Stimulated activated CD8-positive, alpha-beta memory T cell treated with anti-CD3 and anti-CD28 coated beads, Interleukin-4, amount 100 ng/mL, for 4 hours (primary cell): ENCODE measurements at places on chromosomes 3 and 15.

DNA sequence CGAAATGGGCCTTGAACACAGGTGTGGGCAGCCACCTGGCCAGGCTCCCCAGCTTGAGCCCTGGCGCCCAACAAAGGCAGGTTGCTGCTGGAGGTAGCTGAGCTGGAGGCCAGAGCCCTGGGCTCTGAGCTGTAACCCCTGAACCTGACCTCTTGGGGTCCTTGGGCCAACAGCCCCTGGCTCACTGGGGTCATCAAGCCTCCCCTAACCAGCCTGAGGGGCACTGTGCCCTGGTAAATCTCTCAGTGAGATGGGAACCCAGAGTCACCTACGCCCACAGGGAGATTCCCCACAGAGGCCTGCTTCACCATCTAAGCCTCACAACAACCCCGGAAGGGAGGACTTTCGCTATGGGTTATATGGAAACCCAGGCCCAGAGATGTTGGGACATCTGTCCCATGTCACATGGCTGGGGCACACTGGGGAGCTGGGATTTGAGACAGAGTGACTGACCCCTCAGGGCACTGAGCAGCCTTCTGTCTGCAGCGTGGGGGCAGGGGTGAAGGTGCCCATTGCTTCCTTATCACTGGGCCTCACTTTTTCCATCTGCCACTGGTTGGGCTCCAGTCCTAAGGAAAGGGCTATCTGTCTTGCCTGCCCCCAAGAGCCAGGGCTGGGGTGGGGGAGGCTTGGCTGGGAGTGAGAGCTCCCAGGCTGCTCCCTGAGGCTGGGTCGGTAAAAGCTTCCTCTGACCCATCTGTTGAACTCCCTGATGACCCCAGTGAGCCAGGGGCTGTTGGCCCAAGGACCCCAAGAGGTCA is 59.1 kb downstream of the IQSEC1 start:
- DNase-seq: no peak

GRCh38 chr3:147705651-147706051 is 296.5 kb downstream of the ZIC1 start:
- no peak for DNase-seq

DNA sequence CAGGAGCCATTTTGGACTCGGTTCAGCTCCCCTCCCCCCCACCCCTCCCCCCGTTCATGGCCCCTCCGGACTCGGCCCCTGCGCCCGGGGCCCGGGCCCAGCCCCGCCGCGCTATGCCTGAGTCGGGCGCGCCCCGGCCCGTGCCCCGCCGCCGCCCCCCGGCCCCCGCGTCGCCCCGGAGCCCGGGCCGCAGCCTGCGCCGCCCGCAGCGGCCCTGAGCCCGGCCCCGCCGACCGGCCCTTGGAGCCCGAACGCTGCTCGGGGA is 155 bp downstream of the ACVR2B start:
- DNase-seq: no peak

DNA sequence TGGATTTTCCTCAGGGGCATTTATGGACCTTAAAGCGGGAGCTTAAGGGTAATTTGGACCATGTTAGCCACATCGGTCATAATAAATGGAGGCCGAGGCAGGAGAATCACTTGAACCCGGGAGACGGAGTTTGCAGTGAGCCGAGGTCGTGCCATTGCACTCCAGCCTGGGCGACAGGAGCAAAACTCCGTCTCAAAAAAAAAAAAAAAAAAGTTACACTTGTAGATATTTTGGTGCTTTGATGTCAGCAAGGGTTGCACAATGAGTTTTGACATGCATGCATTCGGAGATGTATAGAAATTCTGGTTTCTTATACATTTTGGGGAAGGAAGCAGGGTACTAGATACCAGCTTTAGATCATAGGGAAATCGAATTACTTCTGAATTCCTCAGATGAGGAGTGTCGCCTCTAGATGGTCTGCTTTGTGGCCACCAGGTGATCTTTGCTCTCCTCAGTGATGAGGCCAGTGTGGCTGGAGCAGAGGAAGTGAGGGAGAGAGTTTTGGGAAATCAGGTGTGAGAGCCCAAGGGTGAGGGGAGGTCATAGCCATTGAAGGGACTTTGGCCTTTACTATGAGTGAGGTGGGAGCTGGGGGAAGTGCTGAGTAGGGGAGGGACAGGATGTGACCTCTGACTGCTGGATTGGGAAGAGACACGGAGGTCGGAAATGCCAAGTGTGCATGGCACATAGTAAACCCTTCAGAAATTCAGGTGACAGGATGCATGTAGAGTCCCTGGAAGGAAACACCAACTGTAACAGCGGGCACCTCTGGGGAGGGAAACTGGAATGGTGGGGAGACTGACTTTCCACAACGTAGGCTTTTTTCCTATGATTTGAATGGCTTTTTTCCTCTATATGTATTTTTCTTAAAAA is 8.4 kb upstream of the RBSN start:
- DNase-seq: no peak

DNA sequence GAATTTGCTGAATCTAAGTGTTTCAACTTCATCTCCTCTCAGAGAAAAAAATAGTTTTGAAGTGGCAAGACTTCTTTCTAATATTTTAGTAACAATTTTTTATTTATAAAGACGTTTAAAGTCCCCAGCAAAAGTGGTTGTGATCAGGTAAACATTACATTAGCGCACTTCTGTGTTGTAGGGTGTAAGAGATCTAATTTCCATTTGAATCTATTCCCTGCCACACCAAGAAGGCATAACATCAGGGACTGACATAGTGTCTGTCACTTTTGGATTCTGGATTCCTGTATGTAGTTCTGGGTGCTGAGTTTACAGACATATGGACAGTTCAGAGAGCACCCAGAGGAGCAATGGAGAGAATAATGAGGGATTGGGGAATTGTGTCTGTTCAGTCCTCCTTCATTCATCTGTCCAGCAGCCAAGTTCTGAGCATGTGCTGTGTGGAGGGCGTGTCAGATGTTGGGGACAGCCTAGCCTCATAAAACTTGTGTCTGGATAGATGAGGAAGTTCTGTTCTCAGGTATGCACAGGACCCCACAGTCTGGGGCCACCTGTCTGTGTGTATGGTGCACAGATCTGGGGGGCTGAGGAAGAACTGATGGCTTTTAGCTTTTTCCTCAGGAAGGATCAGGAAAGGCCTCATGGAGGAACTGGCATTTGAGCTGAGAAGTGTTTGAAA is 65.6 kb downstream of the MAP2K5 start:
- no peak for DNase-seq

GRCh38 chr15:70528816-70529215 is 234.5 kb downstream of the UACA start:
- no peak for DNase-seq

GRCh38 chr3:37576996-37577395 is 284.7 kb upstream of the CTDSPL start:
- no peak for DNase-seq

DNA sequence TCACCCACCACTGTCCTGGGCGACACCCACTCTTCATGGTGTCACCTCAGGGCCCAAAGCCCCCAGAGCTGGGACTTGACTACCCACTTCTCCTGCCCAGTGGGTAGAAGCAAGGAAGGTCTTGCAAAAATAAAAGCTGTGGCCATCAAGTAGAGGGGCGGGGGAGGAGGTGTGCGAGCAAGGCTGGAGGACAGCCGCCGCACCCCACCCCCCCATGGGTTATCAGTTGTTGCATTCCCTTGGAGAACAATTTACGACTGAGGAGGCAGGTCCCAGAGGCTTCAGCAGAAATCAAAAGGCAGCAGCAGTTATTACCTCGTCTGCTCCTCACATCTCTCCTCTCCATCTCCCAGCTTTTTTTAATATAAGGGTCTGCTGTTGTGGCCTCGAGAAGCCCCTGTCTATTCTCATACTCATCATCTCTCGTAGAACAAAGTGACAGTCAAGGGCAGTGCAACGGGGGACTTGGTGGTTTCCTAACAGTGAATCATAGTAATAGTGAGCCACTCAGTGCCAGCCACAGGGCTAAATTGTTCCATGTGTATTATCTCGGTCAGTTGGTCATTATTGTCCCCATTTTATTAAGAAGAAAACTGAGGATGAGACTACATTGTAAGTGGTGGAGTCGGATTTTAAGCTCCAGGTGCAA is 116.4 kb downstream of the PDCD6IP start:
- DNase-seq: no peak

- no peak for DNase-seq
Measured at GRCh38 chr3:151283907-151284461, 5.6 kb upstream of the P2RY14 start.

DNA sequence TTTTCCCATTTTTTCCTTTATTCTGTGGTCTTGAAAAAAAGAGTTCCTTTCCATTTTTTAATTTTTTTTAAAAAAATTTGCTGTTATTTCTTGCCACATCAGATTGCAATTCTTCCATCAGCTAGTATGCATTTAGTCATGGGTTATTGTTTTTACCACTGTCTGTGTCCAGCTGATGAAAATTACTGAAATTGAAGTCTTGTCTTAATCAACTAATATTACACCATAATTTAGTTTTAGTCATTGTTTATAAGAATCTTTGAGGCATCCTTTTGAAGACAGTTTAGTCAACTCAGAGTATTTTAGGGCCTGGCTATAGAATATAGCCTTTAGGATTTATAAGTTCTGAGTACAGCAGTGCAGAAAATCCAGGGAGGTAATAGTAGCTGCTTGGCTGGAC is 172.1 kb downstream of the LRTM1 start:
- DNase-seq: no peak

- DNase-seq: no peak
Measured at GRCh38 chr3:64861684-64862083, 173.9 kb upstream of the ADAMTS9 start.

- DNase-seq: no peak
Measured at GRCh38 chr15:73183071-73183470, 130.8 kb downstream of the NEO1 start.

- no peak for DNase-seq
Measured at GRCh38 chr15:90588427-90588826, 58.7 kb downstream of the CRTC3 start.

- no peak for DNase-seq
Measured at GRCh38 chr3:59257506-59257905, 207.7 kb upstream of the CFAP20DC start.

GRCh38 chr3:72077473-72078259 is 292.7 kb upstream of the PROK2 start:
- no peak for DNase-seq

- no peak for DNase-seq
Measured at GRCh38 chr3:57169108-57169507, 4.0 kb upstream of the IL17RD start.

DNA sequence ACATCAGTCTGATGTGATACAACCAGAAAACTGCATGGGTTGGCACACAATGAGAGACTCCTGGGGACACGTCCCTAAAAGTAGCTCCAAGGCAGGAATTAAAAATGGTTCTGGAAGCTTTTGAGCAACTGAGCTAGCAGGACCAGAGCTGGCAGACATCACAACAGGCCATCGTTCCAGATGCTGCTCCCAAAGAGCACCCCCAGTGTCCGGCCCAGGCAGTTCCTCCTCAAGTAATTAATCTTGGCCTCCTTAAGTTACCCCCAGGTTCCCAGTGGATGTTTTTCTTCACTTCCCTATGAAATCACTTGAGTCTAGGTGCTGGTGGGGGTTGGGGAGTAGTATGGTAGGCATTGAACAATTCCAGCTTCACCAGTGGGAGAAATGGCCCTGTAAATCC is 711.6 kb downstream of the MECOM start:
- DNase-seq: no peak

DNA sequence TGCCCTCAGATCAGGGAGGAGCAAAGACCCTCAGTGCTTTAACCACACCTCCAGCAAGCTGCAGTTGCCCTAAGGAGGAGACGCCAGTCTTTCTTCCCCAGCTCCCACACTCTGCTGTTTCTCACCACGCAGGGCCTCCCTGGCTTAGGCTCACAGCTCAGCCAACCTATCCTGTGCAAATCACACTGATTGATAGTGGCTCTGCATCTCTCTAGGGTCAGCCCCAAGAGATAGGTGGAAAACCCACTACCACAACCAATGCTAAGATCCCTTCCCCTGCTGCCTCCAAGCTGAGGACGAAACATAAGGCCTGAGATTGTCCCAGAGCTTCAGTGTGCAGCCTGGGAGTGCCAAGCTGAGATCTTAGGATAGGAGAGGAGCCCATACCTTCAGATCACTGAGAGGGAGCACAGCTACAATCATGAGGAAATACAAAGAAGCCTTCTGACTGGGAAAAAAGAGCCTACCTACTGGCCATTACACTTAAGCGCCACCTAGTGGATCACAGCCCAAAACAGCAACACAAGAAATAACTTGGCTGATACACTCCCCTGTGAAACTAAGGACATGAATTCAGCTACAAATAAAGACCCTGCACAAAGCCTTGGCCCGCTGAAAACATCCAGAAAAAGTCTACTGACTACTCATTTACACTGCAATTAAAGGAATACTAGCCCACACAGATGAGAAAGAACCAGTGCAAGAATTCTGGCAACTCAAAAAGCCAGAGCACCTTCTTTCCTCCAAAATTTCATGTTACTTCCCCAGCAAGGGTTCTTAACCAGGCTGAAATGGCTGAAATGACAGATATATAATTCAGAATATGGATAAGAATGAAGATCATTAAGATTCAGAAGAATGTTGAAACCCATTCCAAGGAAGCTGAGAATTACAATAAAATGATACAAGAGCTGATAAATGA is 271.5 kb upstream of the DCBLD2 start:
- DNase-seq: no peak

- DNase-seq: no peak
Measured at GRCh38 chr3:78337801-78338211, 1297.9 kb downstream of the ROBO2 start.

- no peak for DNase-seq
Measured at GRCh38 chr3:149554826-149555225, 80.3 kb downstream of the TM4SF4 start.

DNA sequence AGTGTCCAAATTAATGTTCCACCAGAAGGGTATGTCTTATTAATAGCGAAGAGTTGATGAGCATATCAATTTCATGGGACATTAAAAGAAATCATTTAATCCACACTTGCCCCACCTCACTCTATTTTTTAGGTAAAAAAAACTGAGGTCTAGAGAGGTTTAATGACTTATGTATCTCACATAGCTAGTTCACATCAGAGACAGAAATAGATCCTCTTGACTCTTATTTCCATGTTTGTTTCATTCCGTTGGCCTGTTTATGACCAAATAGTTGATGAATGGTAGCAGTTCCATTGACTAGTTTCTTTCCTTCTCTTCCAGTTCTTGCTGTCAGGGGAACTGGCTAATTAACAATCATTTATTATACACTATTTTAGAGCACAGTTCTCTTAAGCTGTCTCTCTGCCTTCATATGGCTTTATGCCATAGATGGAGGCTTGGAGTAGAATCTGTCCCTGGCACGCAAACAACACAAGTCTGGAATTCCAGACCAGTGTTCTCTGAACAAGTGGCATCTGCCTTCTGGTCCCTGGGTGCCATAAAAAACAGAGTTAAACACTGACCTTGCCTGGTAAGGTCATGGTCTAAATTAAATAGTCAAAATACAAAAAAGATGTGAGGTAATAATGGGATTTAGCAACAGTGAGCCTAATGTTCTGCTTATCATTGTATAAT is 220.0 kb upstream of the CGNL1 start:
- no peak for DNase-seq

GRCh38 chr3:125318167-125318865 is 56.8 kb downstream of the ZNF148 start:
- no peak for DNase-seq
